ENCODE measurements at places on chromosomes 2 and 18.

- no peak for DNase-seq
These were observed 73.6 kb upstream of the NXPH2 start for GRCh38 chr2:138853761-138854160.

DNA sequence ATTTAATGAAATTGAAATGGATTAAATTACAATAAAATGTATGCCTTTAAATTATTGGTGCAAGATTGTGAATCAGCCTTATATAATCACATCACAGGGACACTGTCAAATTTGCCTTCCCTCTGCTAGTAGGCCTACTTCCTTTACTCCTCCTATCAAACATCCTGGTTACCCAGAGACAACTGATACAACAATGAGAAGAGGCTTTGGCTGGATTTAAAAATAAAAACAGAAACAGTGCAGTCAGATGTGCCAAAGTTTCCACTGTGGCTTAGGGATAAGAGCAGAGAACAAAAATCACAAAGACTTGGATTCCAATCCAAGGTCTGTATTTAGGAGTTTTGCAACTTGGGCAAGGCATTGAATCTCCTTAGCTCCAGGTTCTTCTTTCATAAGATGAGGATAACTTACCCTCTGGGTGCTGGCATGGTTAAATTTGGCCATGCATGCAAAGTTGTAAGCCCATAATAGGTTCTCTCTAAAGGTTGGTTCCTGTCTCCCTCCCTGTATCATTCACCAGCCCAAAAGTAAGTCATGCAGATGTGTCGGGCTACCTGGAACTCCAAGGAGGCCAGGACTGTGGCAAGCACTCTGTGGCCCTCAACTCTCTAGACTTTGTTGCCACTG is 99.3 kb upstream of the LRATD1 start:
- no peak for DNase-seq

GRCh38 chr18:78292618-78293380 is 686.8 kb upstream of the SALL3 start:
- DNase-seq = no peak

- DNase-seq = no peak
These were observed 227.2 kb downstream of the PHLPP1 start for GRCh38 chr18:62942578-62942977.

GRCh38 chr2:161172901-161173540 is 12.8 kb downstream of the TANK start:
- DNase-seq = no peak

- DNase-seq = no peak
These were observed 6.2 kb upstream of the SPEG start for GRCh38 chr2:219428469-219428868.

- no peak for DNase-seq
These were observed 288.1 kb upstream of the UBE2E3 start for GRCh38 chr2:180692322-180692721.

GRCh38 chr2:98148595-98149332 is 61.8 kb downstream of the VWA3B start:
- no peak for DNase-seq

GRCh38 chr2:163729636-163730273 is 6.1 kb downstream of the FIGN start:
- DNase-seq = no peak

DNA sequence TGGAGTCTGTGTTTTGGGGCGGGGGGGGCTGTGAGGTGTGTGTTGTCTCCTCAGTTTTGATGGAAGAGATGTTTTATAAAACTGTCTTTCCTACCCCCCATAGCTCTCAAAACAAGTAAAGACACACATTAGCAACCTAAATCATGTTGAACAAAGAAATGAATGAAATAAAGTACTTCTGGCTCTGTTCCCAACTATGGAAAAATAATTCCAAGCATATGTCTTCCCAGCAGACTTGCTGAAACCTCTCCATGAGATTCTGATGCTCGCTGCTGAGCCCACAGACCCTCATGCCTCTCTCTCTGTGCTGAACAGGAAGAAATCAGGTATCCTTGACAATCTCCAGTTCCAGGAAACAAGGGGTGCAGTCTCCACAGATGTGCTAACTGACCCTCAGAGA is 226.7 kb upstream of the KLHL29 start:
- no peak for DNase-seq

- DNase-seq = no peak
These were observed 12.3 kb upstream of the GPR17 start for GRCh38 chr2:127633556-127634065.

- no peak for DNase-seq
These were observed 815.2 kb downstream of the DCDC2C start for GRCh38 chr2:4518596-4518995.

- DNase-seq = no peak
These were observed 1396.1 kb downstream of the DPP10 start for GRCh38 chr2:115838539-115838938.

GRCh38 chr18:48673853-48674721 is 135.3 kb downstream of the CTIF start:
- no peak for DNase-seq

DNA sequence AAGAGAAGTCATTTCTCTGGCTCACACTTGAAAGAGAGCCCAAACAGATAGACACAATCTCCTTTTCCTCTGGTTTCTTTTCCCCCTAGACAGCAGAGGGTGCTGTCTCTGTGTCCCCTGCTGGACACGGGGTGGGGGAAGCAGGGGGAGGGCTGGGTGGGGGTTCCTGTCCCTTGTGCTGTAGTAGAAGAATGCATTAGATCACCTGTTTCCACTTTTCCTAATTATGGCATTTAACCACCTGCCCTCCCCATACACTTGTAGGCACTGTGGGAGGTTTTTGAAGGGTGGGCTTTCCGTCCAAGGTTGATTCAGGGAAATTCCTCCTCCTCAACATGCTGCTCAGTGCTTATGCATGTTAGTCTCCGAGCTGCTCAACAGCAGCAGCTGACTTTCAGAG is 206.2 kb upstream of the EPAS1 start:
- DNase-seq = no peak

DNA sequence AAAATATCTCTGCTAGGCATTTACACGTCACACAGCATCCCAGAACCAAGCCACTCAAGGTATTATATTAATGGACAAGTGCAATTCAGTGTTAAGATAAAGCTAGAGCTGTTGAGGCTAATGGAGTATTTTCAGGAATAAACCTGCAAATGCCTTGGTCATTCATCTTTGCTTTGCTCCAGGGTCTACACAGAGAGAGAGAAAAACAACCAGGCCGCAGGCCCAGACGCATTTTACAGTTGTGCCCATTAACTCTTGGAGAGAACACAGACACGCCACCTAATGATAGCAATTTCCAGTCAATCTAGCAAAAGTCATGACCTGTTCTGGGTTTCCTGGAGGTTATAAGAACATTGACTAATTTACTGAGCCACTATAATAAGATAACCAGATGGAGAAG is 829.3 kb downstream of the LRRTM4 start:
- no peak for DNase-seq

DNA sequence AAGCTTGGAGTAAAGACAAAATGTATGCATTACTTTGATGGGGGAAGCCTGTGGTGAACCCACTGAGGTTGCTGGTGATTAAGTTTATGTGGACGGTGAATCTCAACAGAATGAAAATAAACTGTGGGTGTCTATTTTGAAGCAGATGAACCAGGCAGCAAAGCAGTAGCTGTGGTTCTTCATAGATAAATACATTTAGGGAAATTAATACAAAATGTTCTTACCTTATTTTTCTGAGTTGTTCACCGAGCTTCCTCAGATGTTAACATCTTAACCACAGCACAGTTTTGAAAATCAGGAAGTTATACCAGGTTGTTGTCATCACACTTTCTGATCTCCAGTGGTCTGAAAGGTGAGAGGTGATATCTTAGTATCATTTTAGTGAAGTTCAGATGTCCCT is 53.9 kb downstream of the NCK2 start:
- no peak for DNase-seq

GRCh38 chr2:219744600-219744999 is 117.2 kb downstream of the SLC4A3 start:
- no peak for DNase-seq

DNA sequence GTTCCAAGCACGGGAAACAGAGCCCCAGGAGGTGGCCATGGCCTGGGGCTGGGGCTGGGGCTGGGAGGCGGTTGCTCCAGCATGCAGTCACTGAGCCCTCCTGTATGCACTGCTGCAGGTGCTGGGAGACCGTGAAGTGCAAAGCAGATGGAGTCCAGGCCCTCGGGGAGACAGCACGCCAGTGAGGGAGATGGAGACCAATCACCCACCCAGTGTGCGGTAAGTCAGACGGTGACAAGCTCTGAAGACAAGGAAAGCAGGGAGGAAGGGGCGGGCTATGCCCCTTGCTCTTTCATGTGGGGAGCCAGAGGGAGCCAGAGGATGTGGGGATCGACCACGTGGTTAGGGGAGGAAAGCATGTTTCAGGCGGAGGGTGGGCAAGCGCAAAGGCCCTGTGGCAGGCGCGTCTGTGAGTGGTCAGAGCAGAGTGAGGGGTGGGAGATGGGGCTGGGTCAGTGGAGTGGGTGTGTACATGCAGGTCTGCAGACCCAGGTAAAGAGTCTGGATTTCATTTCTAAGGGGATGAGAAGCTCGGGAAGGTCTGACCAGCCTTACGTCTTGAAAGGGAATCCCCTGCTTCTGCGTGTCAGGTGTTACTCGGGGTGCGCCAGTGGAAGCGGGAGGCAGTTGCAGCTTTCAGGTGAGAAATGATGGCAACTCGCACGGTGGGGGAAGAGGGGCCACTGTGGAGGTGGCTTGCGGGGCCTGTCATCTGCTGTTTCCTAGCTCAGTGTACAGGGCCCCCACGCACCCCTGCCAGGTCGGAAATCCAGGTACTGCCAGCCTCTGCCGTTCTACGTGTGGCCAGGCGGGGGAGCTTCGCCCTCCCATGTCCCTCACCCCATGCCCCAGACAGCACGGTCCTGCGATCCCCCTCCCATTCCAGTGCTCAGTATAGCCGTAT is 19.4 kb downstream of the RRM2 start:
- DNase-seq = peak; percentile 61

- no peak for DNase-seq
These were observed 132.2 kb downstream of the FMNL2 start for GRCh38 chr2:152466980-152467676.

GRCh38 chr2:229856413-229856812 is 65.4 kb downstream of the TRIP12 start:
- DNase-seq = no peak
